Activated CD4-positive, alpha-beta T cell treated with anti-CD3 and anti-CD28 coated beads for 4 hours (primary cell): ENCODE measurements at places on chromosomes 13 and 19.
A peak's percentile ranks its signal among the peaks of the same experiment; 100 is the strongest.

DNA sequence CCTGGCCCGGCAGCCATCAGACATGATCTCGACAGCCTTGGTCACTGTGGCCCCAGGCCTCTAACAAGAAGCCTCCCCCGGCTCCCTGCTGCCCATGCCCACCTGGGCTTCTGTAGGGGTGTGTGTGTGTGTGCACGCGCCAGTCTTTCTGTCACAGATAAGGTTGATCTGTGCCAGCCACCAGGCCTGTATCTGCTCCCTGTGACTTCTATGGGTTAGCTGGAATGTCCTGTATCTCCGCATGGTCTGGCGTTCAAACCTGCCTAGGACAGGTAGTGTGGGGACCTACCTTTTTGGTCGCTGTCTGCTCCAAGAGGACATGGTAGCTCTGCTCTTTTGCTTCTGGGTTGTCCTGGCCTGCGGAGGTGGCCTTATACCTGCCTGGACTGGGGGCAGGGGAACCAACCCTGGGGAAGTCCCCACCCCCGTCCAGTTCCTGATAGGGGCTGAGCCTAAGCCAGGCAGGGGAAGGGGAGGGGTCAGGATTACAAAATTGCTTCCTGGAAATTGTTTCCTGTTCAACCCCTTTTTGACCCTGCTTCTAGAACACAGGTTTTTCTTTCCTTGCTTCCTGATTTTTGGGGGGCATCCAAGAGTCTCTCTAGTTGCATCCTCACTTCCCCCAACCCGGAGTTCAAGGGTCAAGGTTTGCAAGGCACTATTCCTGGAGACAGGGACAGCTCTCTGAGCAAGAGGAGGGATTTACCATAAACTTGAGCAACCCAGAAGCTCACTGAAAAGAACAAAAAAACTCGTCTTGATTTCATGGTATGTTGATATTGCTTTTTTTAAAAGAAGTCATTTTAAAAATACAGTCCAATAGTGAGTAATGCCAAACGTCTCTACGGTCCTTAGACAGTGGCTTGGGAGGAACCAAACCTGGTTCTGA is at the start of gene LRG1:
Gene LRG1 (minus strand): TSS at position 344 of the 889 bp plus-strand sequence. CDS start 23 bp downstream, at position 321.
- peak; percentile 22 for DNase-seq

- DNase-seq: no peak
Observed at GRCh38 chr13:98480915-98481877, 95.7 kb downstream of the STK24 start.

DNA sequence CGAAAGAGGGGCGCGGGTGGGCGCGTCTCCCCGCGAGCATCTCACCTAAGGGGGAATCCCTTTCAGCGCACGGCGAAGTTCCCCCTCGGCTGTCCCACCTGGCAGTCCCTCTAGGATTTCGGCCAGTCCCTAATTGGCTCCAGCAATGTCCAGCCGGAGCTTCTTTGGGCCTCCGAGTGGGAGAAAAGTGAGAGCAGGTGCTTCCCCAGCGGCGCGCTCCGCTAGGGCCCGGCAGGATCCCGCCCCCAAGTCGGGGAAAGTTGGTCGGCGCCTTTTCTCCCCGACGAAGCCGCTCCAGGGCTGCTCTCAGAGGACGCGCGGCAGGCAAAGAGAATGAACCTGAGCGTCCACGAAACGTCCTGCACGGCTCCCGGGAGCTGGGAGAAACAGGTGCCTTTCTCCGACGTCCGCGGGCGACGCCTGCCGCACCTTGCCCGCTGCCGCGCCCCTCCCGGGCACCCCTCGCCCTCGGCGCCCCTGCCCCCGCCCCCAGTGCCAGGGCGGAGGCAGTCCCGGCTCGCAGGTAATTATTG is 366 bp upstream of the KL start:
- no peak for DNase-seq

GRCh38 chr19:38514812-38515633 is 81.5 kb downstream of the RYR1 start:
- peak; percentile 76 for DNase-seq
